ENCODE measurements at places on chromosomes 7 and 10. TPM values are rescaled to one million over a fixed set of nuclear protein-coding genes. Genes with fewer than 3 reads are reported as not detected.

GRCh38 chr10:75779276-75779675 lies 347.9 kb downstream of the LRMDA start:
- no peaks in the 10 kb centered on the region for H3K36me3 ChIP-seq
- no peak for DNase-seq
- H3K27ac ChIP-seq, result no peak overlapping the region
- no peak overlapping the region for H3K4me3 ChIP-seq
- peaks cover 7% of the 10 kb centered on the region for H3K4me1 ChIP-seq

Gene HOXA2
- polyA plus RNA-seq, result 1.2 TPM

DNA sequence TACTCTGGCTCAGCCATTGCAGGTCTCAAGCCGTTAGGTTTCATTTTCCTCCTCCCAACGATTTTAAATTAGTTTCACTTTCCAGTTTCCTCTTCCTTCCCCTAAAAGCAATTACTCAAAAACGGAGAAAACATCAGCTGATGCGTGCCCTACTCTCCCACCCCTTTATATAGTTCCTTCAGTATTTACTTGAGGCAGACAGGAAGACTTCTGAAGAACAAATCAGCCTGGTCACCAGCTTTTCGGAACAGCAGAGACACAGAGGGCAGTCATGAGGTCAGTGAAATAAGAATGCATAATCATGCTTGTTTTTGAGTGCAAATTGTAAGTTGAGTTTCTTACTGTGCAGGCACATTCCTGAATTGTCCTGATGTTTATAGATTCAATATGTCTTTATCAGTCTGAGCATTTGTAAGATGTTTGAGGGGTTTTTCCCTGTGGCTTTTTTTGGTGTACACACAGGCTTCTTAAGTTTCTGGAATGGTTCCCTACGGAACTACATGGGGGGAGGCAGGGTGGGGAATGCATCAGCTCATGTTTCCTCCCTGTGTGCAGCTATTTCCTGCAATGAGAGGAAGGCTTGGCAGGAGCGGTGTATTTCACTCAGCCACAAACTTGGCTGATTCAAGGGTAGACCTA lies at the start of gene IFIT3:
Gene IFIT3 (plus strand): TSS at position 195 of the 639 bp plus-strand sequence. CDS start 77 bp downstream, at position 272.
- no peaks in the 10 kb centered on the region for H3K27me3 ChIP-seq
- DNase-seq, result peak; percentile 97
- peaks cover 12% of the 10 kb centered on the region for H3K4me1 ChIP-seq
- H3K36me3 ChIP-seq, result no peaks in the 10 kb centered on the region
- H3K27ac ChIP-seq, result peak within 1 kb of the TSS; percentile 97
- peak within 1 kb of the TSS; percentile 31 for H3K4me3 ChIP-seq

- peaks cover 27% of the 10 kb centered on the region for H3K4me1 ChIP-seq
- no peak for DNase-seq
- H3K27ac ChIP-seq, result no peak overlapping the region
- peaks cover 5% of the 10 kb centered on the region for H3K36me3 ChIP-seq
- H3K27me3 ChIP-seq, result no peaks in the 10 kb centered on the region
- H3K4me3 ChIP-seq, result no peak overlapping the region
These were observed 163.7 kb downstream of the WNT2 start for GRCh38 chr7:117158941-117159697.

DNA sequence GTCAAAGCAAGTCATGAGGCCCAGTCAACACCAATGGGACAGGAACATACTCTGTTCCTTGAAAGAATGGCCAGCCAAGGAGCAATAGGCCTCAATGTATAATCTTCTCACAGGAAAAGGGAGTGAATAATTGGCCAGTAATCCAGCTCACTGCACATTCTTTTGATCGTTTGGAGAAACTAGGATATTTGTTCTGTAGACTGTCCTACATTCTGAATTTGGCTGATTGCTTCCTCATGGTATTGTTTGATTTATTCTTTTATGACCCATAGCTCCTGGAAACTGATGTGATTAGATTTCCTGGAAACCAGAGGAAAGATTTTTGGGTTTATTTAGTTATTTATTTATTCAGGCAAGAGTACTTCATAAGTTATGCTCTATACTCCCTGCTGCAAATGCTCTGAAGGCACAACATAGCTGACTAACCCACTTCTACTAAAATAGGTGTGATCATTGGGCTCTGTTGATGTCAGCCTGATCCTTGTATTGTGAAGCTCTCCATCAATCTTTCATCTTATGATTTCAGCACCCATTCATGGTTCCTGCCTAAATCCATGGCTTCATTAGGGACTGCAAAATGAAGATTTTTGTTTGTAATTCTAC lies 745.2 kb downstream of the SUGCT start:
- H3K27me3 ChIP-seq, result no peaks in the 10 kb centered on the region
- no peak for DNase-seq
- H3K4me3 ChIP-seq, result no peak overlapping the region
- no peak overlapping the region for H3K27ac ChIP-seq

DNA sequence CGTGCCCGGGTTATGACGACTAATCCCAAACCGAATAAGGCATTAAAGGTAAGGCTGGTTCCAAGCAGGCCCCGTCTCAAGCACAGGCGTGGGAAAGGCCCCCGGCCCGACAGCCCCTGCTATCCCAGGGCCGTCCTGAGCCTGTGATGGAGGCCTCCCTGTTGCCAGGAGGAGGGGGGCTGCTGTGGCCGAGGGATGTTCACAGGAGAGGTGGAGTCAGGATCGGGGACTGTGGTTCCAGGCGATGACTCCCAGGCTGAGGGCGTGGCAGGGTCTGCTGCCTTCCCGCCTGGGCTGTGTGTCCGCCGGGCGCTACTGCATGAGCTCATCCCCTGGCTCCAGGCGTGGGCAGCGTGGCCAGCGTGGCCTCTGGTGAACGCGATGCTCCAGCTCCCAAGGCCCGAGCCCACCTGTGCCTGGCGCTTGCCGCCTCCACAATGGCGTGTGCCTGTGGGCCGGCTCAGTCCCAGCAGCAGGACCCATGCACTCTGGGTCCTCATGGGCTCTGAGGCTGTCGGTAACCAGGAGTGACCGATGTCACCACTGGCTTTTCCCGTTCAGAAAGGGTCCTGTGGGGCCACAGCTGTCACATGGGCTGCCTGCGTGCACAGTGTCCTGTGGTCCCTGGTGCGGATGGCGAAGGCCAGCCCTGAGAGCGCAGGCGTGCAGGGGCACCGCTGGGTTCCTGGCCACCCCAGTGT lies 8.8 kb downstream of the MAFK start:
- DNase-seq, result no peak
- no peaks in the 10 kb centered on the region for H3K27me3 ChIP-seq
- H3K36me3 ChIP-seq, result peaks cover 11% of the 10 kb centered on the region
- H3K4me1 ChIP-seq, result peaks cover 18% of the 10 kb centered on the region
- H3K4me3 ChIP-seq, result no peak overlapping the region

Gene C7orf57
- 2.3 TPM for polyA plus RNA-seq

GRCh38 chr7:50308532-50309385 lies 4.2 kb downstream of the IKZF1 start:
- H3K36me3 ChIP-seq, result no peaks in the 10 kb centered on the region
- DNase-seq, result no peak
- no peak overlapping the region for H3K4me3 ChIP-seq
- peaks cover 3% of the 10 kb centered on the region for H3K4me1 ChIP-seq
- H3K27ac ChIP-seq, result peak overlapping the region; percentile 43

DNA sequence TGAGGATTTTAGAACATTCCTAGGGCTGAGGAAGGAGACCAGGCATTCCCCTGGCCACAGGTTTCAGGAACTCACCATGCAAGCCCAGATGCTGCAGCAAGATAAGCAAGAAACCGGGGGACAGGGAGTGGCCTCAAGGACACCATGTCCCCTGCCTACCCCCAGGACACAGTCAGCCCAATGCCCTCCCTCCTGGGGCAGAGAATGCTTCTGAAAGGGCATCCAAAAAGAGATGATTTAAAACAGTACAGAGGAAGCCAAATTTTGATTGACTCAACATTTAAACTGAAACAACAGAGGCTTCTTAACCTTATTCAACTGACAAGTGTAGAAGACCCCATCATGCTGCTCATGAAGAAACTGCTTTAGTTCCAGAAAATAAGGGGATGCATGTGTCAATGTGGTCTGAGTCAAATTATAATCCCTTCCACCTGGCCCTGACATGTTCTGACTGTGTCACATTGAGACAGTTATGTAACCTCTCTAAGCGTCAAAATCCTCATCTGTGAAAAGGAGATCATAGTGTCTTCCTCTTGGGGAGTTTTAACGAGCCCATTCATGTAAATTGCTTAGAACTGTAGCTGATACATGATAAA lies 60.0 kb downstream of the ICA1 start:
- H3K27ac ChIP-seq, result no peak overlapping the region
- no peaks in the 10 kb centered on the region for H3K4me1 ChIP-seq
- no peak for DNase-seq
- no peaks in the 10 kb centered on the region for H3K36me3 ChIP-seq
- no peak overlapping the region for H3K4me3 ChIP-seq
- H3K27me3 ChIP-seq, result no peaks in the 10 kb centered on the region

DNA sequence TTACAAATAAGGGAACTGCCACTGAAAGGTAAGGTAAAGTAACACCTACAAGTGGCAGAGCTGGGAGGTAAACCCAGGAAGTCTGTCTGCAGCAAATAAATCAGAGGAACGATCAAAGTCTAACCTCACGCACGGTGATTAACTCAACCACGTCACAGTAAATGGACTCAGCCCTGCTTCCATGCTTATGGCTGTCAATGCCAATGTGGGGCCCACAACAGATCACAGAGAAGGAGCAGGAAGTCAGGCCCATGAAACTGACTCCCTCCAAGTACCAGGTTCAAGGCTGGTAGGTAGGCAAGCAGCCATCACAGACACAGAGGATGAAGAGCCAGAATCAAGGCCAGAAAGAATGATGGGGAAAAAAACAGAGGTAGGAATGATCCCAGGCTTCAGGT lies 38.0 kb upstream of the ACSL5 start:
- H3K36me3 ChIP-seq, result no peaks in the 10 kb centered on the region
- H3K4me1 ChIP-seq, result no peaks in the 10 kb centered on the region
- no peak overlapping the region for H3K4me3 ChIP-seq
- DNase-seq, result no peak

DNA sequence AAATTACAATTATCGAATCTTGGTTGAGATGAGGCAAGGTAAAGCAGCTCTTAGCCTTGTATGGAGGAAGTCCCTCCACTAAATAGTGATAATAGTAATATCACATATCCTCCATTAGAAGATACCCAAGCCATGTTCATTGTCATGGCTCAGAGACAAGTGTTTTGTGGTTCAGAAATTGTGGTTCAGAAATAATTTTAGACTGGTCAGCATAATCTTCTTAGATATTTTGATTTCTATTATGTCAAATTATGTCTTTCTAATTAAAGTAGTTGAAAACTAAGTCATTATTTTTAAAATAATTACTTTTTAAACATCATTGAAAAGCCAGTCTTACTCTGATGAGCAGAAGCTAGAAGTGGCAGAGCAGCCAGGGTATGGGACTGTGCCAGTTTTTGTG lies 507.7 kb downstream of the HTR7 start:
- no peaks in the 10 kb centered on the region for H3K27me3 ChIP-seq
- no peaks in the 10 kb centered on the region for H3K4me1 ChIP-seq
- DNase-seq, result no peak

DNA sequence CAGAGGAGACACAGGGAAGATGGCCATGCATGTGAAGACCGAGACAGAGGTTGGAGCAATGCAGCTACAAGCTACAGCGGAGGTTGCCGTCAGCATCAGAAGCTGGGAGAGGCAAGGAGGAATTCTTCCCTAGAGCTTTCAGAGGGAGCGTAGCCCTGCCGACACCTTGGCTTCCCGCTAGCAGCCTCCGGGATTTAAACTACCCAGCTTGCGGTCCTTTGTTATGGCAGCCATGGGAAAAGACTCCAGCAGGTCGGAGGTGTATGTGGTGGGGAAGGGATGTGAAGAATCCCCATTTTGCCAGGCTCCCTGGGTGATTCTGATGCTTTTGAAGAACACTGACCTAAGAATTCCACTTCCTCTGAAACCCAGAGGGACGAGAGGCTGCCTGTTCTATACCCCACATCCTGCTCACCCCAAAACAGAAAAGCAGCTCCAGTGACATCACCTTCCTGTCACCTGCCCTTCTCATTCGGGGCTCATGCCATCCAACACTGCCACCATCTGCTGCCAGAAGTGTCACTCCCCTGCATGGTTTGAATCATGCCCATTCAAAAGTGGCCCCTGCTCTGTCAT lies 3.3 kb upstream of the SEPHS1 start:
- H3K27me3 ChIP-seq, result peaks cover 27% of the 10 kb centered on the region
- no peak overlapping the region for H3K27ac ChIP-seq
- H3K4me3 ChIP-seq, result no peak overlapping the region
- no peak for DNase-seq
- no peaks in the 10 kb centered on the region for H3K36me3 ChIP-seq

DNA sequence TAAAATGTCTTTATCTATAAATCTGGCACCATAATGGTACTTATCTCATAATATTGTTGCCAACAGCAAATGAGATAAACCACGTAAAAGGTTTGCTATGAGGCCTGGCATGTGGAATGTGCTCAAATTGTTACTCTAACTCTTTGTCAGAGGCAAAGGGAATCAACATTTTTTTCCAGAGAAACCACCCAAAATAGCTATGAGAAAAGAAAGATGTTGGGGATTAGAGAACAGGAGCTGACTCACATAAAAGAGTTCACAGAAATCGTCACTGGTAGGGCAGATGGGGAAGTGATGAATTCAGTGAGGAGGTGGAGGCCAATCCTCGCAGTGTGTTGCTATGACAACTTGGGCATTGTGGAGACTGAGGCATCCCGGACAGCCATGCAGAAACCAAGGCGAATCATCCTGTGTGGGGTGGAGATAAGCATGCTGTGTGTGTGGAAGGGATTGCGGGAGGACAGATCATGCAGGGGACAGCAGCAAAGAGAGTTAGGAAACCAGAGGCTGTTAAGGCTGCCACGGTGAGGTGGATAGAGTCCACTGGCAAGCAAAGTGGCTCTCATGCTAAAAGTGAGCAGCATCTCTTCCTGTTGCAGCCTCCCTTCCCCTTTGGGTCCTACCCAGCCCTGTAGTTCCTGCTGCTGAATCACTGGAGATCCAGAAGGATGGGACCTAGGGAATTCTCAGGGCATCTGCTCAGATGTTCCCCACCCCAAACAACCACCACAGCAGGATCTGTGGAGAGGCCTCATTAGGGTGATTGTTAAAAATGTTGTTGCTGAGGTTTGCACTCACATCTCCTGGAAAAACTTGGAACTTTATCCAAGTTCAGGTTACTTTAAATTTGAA lies 103.9 kb downstream of the CUBN start:
- H3K4me3 ChIP-seq, result no peak overlapping the region
- H3K36me3 ChIP-seq, result no peaks in the 10 kb centered on the region
- DNase-seq, result no peak
- peaks cover 11% of the 10 kb centered on the region for H3K4me1 ChIP-seq
- peak overlapping the region; percentile 78 for H3K27ac ChIP-seq

DNA sequence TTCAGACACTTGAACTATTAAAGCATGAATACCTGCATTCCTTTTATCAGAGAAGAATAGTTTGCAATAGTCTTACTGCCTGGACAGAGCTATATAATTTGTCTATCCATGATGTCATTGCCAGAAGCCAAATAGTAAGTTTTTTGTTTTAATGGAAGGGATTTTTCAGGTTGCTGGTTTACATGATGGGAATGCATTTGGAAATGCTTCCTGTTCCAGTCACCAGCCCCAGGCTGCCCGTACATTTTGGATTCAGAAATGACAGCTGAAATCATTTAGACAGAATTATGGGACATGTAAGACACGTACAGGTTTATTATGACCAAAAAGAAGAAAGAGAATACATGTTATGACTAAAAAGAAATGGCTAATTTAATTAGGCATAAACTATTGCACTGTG lies 293.1 kb downstream of the CDK14 start:
- H3K27ac ChIP-seq, result no peak overlapping the region
- H3K27me3 ChIP-seq, result no peaks in the 10 kb centered on the region
- no peaks in the 10 kb centered on the region for H3K36me3 ChIP-seq
- H3K4me3 ChIP-seq, result no peak overlapping the region
- DNase-seq, result no peak
- H3K4me1 ChIP-seq, result no peaks in the 10 kb centered on the region

- no peaks in the 10 kb centered on the region for H3K4me1 ChIP-seq
- H3K36me3 ChIP-seq, result peaks cover 2% of the 10 kb centered on the region
These were observed 33.8 kb downstream of the HGF start for GRCh38 chr7:81736091-81736490.

Gene LLCFC1
- 0.70 TPM for polyA plus RNA-seq
